ENCODE measurements at places on chromosomes 12 and 14. TPM values are rescaled to one million over a fixed set of nuclear protein-coding genes. Genes with fewer than 3 reads are reported as not detected.
A peak's percentile ranks its signal among the peaks of the same experiment; 100 is the strongest.

DNA sequence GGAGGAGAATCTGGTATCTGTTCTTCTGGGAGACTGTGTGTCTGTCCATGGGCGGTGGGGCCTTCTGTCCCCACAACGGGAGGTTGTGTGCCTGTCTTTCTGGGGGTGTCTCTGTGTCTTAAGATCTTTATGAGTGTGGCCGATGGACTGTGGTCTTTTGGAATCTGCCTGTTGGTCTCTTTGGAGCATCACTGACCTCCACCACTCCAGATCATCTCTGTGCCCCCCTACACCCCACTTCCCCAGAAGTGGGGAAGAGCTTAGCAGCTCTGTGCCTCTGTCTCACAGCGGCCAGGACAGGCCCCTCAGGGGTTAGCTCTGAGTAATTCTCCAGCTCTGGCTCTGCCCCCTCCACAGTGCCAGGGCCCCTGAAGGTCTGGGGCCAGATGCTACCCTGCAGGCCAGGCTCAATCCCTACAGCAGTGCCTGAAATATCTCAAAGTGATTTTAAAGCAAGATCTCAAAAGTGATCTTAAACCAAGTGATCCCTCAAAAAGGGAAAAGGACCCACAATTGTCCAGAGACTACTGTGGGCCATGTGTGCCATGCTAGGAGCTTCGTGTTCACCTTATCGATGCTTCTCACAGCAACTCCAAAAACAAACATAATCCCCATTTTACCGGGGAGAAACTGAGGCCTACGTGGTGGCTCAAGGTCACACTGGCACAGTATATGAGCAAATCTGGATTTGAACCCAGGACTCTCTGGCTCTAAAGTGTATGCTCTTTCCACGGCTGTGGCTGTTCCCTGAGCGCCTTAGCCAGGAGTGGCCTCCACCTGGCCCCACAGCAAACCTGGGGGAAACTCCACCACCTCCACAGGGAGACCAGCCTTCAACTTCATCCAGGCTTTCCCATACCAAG, 26.0 kb upstream of the KRT78 start:
- peak overlapping the region; percentile 66 for H3K27ac ChIP-seq
- no peaks in the 10 kb centered on the region for H3K27me3 ChIP-seq
- no peaks in the 10 kb centered on the region for H3K36me3 ChIP-seq
- peak overlapping the region; percentile 16 for H3K4me3 ChIP-seq
- DNase-seq = no peak

GRCh38 chr14:22163051-22163450, 426.0 kb downstream of the DAD1 start:
- H3K4me1 ChIP-seq = peaks cover 24% of the 10 kb centered on the region
- H3K27ac ChIP-seq = no peak overlapping the region
- no peak for DNase-seq
- no peak overlapping the region for H3K4me3 ChIP-seq
- H3K27me3 ChIP-seq = no peaks in the 10 kb centered on the region

GRCh38 chr12:65335021-65335714, 56.7 kb downstream of the MSRB3 start:
- H3K4me1 ChIP-seq = peaks cover 10% of the 10 kb centered on the region
- H3K36me3 ChIP-seq = no peaks in the 10 kb centered on the region
- DNase-seq = peak; percentile 90
- no peaks in the 10 kb centered on the region for H3K27me3 ChIP-seq
- no peak overlapping the region for H3K4me3 ChIP-seq

- no peaks in the 10 kb centered on the region for H3K27me3 ChIP-seq
- no peaks in the 10 kb centered on the region for H3K4me1 ChIP-seq
- no peaks in the 10 kb centered on the region for H3K36me3 ChIP-seq
- no peak overlapping the region for H3K27ac ChIP-seq
These were observed 541.1 kb downstream of the MED13L start for GRCh38 chr12:115736360-115736759.

DNA sequence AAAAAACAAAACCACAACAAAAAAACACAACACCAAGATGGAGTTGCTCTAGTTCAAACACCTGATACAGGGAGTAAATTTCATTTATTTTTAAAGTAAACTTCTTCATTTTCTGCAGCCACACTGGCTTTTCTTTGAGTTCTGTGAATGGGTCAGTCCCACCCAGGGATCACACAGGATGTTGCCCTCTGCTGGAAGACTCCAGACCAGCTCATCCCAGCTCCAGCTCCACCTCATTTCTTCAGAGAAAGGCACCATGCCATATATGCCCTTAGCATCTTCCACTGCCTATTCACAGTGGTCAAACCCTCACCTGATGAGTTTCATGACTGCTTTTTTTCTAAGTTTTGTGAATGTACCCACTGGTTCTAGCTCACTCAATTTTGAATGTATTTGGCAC, 8.0 kb downstream of the GLIPR1 start:
- no peaks in the 10 kb centered on the region for H3K27me3 ChIP-seq

DNA sequence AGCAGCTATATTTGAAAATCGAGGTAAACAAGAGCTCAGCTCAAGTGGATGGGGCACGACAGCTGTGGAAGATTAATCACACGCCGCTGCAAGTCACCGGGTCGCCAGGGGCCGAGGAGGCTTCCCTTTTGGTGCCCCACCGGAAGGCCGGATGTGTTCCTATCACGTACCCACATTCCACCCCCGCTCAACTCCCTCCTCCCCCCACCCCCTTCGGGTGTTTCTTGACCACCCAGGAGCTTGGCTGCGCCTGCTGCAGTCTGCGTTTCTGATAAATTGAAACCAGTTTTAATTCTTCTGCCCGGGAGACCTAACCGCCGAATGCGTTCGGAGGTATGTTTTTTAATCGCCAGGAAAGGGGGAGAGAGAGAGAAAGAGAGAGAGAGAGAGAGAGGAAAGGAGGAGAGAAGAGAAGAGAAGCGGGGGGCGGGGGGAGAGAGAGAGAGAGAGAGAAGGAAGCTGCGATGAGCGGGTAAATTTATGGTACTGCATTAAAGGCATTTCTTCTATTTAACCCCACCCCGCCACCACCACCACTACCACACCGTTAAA, 1.8 kb downstream of the SLC8A3 start:
- no peak overlapping the region for H3K27ac ChIP-seq
- H3K4me3 ChIP-seq = peak overlapping the region; percentile 40
- H3K4me1 ChIP-seq = peaks cover 3% of the 10 kb centered on the region
- no peaks in the 10 kb centered on the region for H3K36me3 ChIP-seq
- DNase-seq = peak; percentile 14
- peaks cover 68% of the 10 kb centered on the region for H3K27me3 ChIP-seq

- no peaks in the 10 kb centered on the region for H3K36me3 ChIP-seq
- no peak for DNase-seq
- H3K4me1 ChIP-seq = no peaks in the 10 kb centered on the region
- no peak overlapping the region for H3K4me3 ChIP-seq
These were observed 80.4 kb upstream of the WSCD2 start for GRCh38 chr12:108048686-108049085.

LIN52 gene
- 11.1 TPM for polyA plus RNA-seq
